ENCODE measurements at places on chromosomes 11 and 22.

- no peak for DNase-seq
Measured at GRCh38 chr11:91794146-91794545, 430.5 kb upstream of the FAT3 start.

GRCh38 chr22:49687333-49687732 lies 140.3 kb downstream of the BRD1 start:
- no peak for DNase-seq

GRCh38 chr11:118572061-118572980 lies at the start of gene ARCN1:
TSS of gene ARCN1 (plus strand) at chr11:118572409. CDS start at chr11:118572548, 139 bp downstream.
- DNase-seq = peak; percentile 83

- no peak for DNase-seq
Measured at GRCh38 chr11:28146123-28146751, 38.0 kb downstream of the METTL15 start.

DNA sequence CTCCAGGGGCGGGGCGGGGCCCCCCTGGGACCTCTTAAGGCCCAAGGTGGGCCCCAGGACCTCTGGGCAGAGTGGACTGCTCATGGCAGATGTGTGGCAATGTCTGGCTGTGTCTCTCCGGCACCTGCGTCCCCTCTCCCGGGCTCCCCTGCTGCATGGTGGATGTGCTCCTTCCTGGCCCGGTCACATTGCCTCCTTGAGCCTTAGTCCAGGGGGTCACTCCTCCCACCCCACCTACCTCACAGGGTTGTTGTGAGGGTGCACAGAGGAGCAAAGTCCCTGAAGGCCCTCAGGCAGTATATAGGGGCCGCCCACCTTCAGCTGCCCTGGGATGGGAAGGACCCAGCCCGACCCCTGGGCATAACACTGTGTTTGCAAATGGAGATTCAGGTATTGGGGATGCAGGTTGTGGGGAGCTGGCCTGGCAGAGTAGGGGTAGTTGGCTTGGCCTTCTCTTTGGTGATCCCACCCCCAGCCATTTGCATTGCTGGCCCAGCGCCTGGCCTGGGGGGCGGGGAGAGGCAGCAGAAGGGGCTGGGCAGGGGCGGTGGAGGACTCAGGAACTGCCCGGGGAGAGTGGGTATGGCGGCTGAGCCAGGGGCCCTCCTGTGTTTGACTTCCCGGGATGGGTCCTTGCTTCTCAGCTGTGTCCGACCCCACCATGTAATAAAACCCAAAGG lies 11.3 kb downstream of the KCTD17 start:
- DNase-seq = no peak

DNA sequence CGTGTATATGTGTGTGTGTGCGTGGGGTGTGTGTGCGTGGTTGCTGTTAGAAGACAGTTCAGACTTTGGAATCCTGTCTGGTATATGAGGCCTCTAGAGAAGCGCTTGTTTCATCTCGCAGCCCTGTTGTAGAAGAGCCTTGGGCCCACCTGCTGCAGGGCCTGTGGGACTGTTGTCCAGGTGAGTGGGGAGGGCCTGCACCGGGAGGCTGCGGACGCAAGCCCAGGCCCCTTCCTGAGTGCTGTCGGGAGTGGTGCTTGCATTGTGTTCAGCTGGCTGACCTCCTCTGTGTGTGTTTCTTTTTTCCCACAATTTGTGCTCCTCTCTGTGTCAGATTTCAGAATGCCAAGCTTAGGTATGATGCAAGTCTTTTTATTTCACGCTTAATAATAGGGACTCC lies 128.4 kb downstream of the TBC1D22A start:
- no peak for DNase-seq

GRCh38 chr11:131397675-131398074 lies 27.3 kb downstream of the NTM start:
- DNase-seq = no peak

DNA sequence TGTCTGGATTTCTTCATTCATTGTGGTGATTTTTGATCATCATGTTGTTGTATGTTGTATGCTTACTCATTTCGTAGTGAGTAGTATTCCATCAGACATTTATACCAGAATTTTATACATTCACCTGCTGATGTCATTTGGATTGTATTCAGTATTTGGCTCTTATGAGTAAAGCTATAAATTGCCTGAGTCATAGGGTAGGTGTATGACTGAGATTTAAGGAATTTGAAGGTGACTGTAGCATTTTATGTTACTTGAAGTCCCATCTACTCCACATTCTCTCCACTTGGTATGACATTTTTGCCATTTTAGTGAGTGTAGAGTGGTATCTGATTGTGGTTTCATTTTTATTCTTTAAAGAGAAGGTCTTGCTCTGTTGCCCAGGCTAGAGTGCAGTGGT lies 548.2 kb downstream of the TBC1D22A start:
- DNase-seq = no peak

GRCh38 chr11:62974848-62975522 lies 9.8 kb downstream of the SLC22A6 start:
- DNase-seq = no peak

DNA sequence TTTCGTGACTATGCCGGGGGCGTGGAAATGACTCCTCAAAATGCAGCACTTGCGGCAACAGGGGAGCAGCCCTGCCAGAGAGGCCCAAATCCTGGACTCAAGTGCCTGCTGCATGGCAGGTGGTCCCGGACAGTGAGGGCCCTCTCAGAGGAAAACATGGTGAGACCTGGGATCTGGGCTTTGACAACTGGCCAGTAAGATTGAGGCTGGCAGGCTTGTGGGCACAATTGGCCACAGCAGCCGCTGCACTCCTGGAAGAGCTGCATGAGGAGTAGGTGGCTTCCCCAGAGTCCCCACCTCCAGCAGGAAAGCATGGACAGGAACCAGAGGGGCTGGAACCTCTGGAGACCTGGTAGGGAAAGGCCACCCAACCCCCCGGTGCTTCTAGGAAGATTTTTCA lies 13.4 kb downstream of the LINC01488 start:
- DNase-seq = no peak

- DNase-seq = no peak
Measured at GRCh38 chr11:14418801-14419417, 59.9 kb upstream of the RRAS2 start.

DNA sequence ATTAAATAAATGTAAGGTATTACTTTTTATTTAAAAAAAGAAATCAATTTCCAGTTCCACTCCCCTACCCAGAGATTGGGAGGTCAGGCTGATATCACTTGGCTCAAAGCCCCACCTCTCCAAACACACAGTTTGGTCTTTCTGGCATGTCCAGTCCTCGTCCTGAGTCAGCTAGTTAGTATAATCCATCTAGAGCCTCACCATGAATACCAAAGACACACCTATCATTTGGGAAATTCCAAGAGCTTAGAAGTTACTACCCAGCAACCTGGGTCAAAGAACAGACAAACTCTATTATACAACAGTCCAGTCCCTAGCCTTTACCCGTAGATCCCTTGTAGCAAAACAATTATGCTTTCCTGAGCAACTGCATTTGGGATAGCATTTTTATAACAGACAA lies 9.4 kb downstream of the TREH start:
- no peak for DNase-seq

- no peak for DNase-seq
Measured at GRCh38 chr11:6559369-6559768, 44.0 kb downstream of the RRP8 start.

DNA sequence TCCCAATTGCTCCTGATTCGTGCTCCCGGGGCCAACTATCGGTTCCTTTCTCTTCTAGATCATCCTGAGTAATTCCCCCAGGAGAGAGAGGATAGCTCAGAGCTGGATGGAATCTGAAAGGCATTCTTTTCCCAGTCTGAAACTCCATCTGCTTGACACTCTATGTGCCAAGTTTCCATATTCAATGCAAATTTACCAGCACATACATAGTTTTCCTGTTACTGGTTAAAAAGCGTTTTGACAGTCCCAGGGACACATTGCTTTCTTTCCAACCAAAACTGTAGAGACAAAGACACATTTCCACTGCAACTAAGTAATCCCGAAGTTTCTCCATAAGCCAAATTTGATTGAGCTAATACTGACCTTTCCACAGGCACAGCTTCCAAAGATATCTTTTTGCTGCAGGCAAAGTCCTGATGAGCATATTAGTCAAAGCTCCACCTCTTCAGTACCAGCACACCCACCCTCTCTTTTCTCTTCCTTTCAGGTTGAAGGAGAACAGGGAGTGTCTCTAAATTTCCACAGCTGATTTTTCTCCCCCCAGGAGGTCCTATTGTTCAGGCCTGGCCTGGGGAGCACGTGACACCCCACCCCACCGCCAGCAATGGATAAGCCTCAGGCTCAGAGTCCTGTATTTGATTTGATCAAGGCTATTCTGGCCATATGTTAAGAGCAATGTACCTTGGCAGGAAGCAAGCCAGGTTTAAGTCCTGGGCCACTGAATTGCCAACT lies 9.7 kb upstream of the ANKK1 start:
- DNase-seq = no peak

DNA sequence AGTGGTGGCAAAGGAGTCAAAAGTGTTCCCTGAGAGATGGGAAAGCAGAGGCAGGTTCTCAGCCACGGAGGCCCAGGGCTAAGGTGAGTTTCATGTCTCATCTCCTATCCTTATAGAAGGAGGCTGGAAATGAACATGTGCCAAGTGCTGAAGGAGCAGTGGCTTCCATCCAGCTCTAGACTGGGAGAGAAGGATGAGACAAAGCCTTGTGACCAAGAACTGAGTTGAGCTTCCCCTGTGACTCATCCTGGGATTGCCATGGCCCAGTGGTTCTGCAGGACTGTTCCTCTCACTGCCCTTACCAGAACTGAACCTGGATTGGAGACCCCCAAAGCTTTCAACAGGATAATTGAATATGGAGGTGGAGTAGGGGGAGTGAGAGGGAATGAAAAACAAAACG lies 16.7 kb upstream of the OR9Q1 start:
- DNase-seq = no peak

GRCh38 chr22:22111267-22111751 lies 128.7 kb upstream of the TOP3B start:
- no peak for DNase-seq

GRCh38 chr22:33807470-33807869 lies 112.8 kb downstream of the LARGE1 start:
- no peak for DNase-seq

GRCh38 chr11:8243458-8243857 lies 20.2 kb downstream of the LMO1 start:
- DNase-seq = no peak

DNA sequence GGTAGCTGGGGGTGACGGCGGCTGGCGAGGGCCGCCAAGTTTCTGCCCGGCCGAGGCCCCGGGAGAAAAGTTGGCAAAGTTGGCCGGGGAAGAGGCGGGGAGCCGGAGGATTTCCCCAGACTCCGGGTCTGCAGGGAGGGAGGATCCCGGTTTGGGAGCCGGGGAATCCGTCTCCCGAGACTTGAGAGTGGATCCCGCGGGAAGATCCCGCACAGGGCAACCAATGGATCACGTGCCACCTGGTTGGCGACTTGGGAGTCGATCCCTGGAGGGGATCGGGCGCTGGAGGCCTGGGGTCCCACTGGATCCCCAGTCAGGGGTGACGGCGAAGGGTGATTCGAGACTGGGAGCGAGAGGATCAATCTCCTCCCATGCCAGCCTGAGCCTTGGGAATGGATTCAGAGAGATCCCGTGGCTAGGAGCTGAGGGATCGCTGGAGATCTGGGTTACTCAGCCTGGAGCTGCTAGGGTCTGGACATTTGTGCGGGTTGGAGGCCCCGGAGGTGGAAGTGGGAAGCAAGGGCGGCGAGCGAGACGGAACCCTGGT lies 394 bp downstream of the KIAA1671 start:
- no peak for DNase-seq

GRCh38 chr11:112279901-112280267 lies 19.2 kb upstream of the PLET1 start:
- peak; percentile 72 for DNase-seq

DNA sequence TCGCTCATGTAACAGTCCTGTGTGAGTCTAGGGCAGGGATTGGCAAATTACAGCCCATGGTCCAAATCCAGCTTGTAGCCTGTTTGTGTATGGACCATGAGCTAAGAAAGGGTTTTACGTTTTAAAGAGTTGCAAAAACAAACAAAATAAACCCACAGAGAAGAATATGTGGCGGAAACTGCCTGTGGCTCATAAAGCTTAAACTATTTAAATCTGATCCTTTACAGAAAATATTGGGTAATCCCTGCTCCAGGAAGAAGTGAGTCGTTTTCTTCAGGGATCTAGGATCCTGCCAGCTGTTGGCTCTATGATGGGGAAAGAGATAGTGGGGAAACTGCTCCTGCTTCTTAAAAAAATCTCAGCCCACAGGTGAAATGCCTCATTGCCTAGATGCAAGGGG lies 3.4 kb upstream of the OR6Q1 start:
- DNase-seq = no peak

- no peak for DNase-seq
Measured at GRCh38 chr11:79121351-79121750, 319.5 kb downstream of the TENM4 start.

- no peak for DNase-seq
Measured at GRCh38 chr11:119711476-119711875, 17.5 kb downstream of the NECTIN1 start.

DNA sequence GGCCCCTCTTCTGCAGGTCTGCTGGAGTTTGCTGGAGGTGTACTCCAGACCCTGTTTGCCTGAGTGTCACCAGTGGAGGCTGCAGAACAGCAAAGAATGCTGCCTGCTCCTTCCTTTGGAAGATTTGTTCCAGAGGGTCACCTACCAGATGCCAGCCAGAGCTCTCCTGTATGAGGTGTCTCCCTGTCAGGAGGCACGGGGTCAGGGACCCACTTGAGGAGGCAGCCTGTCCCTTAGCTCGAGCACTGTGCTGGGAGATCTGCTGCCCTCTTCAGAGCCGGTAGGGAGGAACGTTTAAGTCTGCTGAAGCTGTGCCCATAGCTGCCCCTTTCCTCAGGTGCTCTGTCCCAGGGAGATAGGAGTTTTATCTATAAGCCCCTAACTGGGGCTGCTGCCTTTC lies 207.9 kb downstream of the FAT3 start:
- no peak for DNase-seq

DNA sequence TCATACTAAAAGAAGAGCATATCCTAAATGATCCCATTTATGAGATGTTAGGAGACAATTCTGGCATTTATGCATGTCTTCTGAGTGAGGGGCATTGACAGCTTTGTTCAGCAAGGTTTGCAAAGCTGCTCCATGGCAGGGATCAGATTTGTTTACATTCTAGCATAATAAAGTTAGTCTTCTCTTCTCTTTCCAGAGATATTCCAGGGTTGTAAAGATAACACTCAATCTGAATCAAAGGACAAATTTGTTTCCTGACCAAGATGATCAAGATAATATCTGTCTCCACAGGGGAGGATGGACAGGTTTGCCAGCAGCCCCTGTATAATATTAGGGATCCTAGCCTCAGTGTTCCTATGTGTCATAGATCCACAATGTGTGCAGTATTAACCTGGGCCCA lies 77.5 kb upstream of the ZC3H12C start:
- no peak for DNase-seq
